ENCODE measurements at places on chromosomes 11 and 22.

- DNase-seq, result no peak
Measured at GRCh38 chr11:113351068-113351450, 36.5 kb upstream of the ANKK1 start.

GRCh38 chr11:95318498-95318897, 87.5 kb upstream of the SESN3 start:
- no peak for DNase-seq

DNA sequence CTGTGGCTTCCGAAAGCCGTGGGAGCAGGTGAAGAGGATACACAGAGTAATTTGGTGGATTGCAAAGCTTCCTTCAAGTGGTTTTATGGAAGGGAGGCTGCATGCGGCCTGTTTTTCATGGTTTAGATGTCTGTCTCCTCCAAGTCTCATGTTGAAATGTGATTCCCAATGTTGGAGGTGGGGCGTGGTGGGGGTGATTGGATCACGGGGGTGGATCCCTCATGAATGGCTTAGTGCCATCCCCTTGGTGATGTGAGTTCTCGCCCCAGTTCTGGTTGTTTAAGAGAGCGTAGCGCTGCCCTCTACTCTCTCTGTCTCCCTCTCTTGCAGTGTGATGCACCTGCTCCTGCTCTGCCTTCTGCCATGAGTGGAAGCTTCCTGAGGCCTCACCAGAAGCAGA, 247.8 kb upstream of the B3GAT1 start:
- DNase-seq, result no peak

GRCh38 chr22:48244388-48245195, 1482.1 kb downstream of the TBC1D22A start:
- DNase-seq, result no peak

DNA sequence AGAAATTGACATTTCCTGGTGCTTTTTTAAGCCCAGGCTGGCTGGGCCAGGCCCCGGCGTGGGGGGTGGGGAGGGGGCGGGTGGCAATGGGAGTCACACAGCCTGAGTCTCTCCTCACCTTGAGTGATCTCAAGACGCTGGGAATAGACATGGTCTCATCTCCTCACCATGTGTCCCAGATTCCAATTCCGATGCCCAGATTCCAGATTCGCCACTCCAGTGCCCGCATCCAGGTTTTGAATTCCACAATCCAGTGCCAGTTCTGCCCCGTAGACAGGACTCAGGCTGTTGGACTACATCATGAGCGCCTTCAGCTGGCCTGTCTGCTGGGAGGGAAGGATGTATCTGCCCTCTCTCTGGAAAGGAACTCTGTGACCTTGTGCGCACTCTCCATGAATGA, 19.1 kb downstream of the KCNC1 start:
- no peak for DNase-seq

- DNase-seq, result no peak
Measured at GRCh38 chr11:122513997-122514396, 141.5 kb upstream of the UBASH3B start.

DNA sequence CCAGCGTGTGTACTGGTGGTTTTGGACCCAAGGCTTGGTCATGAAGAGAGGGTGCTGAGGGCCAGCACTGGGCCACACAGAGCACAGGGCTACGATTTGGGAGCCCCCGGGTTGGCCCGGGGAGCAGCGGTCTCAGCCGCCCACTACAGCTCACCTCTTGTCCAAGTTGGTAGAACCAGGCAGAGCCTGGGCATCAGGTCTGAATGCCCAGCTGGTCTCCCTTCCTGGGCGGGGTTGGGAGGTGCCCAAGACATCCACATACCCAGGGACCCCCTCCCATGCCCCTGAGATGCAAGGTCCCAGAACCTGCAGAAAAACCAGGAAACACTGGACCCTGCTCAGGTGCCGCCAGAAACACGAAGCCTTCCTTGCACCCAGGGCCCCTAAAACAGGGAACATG, 18.0 kb downstream of the CELSR1 start:
- DNase-seq, result no peak

- no peak for DNase-seq
Measured at GRCh38 chr11:131759140-131759539, 388.7 kb downstream of the NTM start.

DNA sequence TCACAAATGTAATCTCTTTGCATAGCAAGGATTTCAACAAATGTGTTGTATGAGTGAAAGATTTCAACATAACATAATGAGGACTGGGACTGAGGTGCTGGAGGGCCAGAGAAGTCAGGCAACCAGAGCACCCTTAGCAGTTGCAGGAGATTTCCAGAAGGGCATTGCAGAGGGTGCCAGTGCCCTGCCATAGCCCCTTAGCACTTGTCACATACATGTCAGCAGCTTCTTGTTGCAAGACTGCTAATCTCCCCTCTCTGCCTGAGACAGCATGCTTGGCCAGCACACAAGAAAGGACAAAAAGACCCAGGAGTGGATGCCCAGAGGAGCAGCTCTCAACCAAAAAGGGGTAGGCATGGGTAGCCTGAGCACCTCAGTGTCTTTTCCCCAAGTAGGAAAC, 43.2 kb downstream of the BBOX1 start:
- DNase-seq, result no peak

DNA sequence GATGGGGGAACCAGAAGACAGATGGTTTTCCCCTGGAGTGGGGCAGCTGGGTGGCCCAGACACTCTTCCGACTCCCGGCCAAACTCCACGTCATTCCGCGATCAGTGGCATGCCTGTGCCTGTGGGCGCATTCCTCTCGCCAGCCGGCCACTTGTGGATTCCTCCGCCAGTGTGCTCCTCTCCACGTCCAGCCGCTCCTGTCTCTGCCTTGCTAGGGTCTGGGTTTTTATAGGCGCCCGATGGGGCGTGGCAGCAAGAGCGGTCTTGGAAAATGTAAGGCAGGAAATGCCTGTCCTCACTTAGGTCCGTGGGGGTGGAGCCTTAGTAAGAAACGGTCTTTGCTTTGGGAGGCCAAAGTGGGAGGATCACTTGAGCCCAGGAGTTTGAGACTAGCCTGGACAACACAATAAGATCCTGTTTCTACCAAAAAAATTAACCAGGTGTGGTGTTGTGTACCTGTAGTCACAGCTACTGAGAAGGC, 81.6 kb upstream of the SEPTIN5 start:
- DNase-seq, result no peak

- no peak for DNase-seq
Measured at GRCh38 chr11:58919980-58920379, 19.3 kb upstream of the GLYATL1 start.

GRCh38 chr11:18394928-18395734, 768 bp downstream of the LDHA start:
- DNase-seq, result no peak

DNA sequence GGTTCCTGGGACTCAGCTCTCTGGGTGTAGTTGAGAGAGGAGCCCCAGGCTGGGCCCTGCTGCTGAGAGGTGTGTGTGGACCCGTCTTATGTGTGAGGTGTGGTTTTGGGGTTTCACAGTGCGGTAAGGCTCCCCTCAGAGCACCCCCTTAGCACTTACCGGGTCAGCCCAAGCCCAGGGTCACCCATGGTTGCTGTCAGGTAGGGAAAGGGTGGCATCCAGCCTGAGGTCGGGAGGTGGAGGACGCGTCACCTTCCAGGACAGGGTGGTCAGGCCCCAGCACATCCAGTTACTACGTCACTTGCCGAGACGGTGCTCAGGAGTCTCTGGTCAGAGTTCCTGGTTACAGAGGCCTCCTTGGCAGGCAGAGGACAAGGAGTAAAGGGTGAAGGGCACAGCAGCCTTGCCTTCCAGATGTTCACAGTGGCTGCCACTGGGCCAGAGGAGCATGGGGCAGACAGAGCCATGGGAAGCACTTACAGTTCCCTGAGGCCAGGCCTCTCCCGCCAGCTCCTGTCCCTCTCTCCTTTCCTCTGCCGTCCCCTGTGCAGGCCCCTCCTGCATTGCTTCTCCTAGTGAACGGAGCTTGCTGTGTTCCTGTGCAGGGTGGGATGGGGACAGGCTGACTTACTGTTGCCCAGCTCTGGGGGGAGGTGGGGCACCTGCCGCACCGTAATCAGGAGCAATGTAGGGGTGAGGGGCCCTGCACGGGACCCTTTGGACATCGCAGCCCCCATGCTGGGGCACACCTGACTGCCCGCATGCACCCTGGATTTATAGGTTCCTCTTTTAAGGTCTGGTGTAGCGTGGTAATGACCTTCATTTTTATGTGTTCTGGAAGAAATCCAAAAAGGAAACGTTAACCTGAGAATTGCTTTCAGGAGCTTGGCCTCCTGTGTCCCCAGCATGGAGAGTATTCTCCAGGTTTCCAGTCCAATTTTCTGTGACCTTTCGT, 285.9 kb downstream of the TBC1D22A start:
- no peak for DNase-seq

GRCh38 chr11:128061281-128061871, 526.0 kb downstream of the ETS1 start:
- DNase-seq, result no peak

DNA sequence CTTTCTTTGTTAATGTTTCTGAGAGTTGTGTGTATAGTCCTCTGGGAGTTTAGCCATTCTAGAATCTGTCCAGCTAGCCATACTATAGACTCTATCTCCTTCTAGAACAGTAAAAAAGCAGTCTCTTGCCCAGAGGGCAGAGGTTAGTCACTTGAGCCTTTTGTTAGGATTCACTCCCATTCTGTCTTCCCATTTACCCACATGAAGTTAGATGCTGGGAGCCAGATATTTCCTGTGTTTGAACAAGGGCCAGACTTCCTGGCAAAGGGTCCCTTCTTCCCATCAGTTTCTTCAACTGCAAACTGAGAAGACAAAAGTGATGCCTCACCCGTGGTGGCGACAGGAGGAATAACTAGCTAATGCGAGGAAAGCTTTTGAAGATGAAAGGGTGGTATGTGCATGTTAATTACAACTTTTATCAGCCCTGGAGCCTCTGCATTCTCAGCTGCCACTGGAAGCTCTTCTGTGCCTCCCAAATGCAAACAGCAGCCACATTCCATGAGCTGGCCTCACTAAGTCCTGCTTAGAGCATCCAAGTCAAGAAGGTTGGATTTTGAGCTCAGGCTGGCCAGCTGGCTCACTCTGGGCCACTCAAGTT, 12.8 kb downstream of the CD44 start:
- no peak for DNase-seq

DNA sequence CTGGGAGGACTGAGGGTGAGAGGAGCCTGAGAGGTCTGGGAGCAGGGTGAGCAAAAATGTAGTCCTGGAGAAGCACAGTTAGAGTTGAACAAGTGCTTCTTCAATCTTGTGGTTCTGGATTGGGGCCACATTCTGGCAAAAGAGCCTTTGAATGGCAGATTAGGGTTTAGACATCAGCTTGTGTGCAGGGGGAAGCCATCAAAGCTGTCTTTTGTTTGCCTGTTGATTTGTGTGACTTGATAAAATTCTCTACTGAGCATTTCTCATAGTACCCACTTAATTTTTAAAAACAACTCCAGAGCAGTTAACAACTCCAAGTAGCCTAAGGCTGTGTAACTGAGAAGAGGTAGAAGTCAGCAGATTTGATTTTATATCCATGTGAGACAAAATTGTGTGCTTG, 166.2 kb downstream of the FAT3 start:
- no peak for DNase-seq

DNA sequence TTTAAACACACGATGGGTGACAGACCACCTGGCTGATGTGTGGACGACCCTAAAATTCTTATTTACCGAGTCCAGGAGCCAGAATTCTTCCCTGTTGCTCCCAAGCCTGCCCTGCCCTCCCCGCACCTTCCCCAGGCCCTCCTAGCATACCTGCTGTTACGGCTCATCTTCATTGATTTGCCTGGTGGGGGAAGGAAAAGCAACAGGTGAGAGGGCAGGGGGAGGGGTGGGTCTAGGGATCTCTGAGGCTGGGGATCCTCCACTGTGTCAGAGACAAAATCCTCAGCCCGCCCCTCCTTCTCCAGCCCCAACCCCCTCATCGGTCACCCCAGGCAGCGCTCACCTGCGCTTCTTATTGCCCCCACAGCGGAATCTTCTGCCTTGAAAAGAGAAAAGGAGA, 4.0 kb downstream of the FXYD2 start:
- no peak for DNase-seq

DNA sequence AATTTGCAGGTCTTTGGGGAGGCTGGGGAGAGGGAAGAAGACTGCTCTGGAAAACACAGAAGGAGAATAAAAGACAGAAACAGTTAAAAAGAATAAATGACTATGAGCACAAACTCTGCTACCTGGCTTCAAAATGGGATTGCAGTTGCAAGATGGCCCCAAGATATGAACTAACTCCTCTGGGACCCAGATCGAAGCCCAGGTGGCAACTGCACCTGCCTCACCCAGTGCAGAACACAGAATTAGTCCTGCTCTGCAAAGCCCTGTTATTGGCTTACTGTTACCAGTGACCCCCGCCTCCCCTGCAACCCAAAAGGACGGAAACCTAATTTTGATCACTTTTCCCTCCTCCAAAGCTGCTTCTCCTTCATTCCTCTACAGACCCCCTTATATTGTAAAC, 35.9 kb upstream of the POU2AF1 start:
- no peak for DNase-seq

DNA sequence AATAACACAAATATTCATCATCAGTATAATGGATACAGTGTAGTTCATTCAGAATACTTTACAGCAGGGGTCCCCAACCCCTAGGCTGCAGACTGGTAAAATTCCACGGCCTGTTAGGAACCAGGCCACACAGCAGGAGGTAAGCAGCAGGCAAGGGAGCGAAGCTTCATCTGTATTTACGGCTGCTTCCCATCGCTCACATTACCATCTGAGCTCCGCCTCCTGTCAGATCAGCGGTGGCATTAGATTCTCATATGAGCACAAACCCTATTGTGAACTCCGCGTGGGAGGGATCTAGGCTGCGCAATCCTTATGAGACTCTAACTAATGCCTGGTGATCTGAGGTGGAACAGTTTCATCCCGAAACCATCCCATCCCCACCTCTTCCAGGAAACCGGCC, 125.1 kb downstream of the SERGEF start:
- DNase-seq, result no peak

DNA sequence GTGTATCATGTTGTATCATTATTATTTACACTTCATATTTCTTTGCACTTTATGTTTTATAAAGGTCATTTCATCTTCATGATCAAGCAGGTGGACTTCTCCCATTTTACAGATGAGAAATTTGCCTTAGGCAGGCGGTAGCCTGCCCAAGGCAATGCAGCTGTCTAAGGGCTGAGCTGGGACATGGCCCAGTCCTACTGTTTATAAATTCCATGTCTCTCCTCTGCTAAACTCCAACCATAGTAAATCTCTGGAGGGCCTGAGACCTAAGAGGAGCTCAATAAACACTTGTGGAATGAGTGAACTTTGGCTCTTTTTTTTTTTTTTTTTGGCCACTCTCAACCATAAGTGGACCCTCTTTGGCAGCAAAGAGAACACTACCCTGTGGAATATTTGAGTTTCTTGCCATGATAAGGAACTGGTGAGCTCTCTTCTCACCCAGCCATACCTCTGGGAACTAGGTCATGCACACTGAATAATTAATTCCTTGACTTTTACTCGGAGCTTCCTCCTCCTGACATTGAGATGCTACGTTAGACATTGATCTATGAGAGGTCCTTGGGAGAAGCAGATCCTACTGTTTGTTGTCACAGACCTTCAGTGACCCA, 29.9 kb downstream of the MICAL2 start:
- DNase-seq, result no peak
